ENCODE measurements at places on chromosomes 1 and 21.

- no peak for DNase-seq
These were observed 19.5 kb downstream of the C1orf174 start for GRCh38 chr1:3880429-3881192.

GRCh38 chr1:180698580-180698979, 66.8 kb downstream of the XPR1 start:
- DNase-seq = no peak

GRCh38 chr1:232578651-232579195, 51.2 kb downstream of the SIPA1L2 start:
- DNase-seq = no peak

GRCh38 chr1:201562257-201562656, 23.3 kb downstream of the NAV1 start:
- no peak for DNase-seq

DNA sequence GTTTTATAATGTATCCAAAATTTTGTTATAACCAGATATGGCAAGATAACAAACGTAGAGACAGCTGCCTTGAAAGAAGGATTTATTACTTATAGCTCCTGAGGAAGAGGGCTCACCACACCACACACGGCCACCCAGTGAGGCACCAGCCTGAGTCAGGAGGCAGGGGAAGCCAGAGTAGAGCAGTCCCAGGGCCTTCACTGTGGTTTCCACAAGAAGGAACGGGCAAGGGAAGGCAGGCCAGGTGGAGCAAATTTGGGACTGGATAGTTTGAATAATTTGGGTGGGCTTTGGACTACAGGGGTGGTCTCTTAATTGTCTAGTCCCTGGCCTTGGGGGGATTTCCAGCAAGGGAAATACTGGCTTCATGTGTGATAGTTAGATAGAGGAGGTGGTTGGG, 72.5 kb downstream of the RRAGC start:
- no peak for DNase-seq

GRCh38 chr1:216929870-216930582, 206.8 kb upstream of the ESRRG start:
- DNase-seq = no peak

Data from Ammon's horn (tissue), 1 donor.